ENCODE measurements at places on chromosomes 1 and 21.

DNA sequence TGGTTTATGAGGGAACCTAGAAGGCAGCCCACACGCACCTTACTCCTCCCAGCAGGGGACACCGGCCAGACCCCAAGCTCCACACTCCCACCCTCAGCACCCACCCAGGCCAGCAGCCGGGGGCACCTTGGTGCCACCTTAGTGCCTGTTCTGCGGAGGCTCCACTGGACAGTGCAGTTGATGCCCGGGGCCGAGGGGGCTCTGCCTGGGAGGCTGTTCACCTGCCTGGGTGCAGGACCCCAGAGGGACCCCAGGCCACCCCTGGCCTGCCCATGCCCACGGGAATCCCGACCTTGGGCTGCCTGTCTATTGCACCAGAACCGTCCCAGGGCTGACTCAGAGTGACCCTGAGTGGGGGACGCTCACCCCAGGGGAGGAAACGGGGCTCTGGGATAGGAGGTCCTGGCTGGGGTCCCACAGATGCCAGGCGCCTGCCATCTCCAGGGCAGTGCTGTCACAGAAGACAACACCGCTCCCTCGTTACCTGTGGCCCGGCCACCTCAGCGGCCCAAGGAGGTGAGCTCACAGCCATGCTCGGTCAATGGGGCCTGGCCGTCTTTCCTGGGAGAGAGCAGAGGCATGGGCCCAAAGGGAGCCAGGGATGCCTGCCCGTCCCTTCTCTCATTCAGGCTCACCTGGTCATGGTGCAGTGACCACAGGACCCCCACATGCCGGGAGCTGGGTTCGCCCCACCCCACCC, 696 bp downstream of the SCNN1D start:
- DNase-seq = no peak

DNA sequence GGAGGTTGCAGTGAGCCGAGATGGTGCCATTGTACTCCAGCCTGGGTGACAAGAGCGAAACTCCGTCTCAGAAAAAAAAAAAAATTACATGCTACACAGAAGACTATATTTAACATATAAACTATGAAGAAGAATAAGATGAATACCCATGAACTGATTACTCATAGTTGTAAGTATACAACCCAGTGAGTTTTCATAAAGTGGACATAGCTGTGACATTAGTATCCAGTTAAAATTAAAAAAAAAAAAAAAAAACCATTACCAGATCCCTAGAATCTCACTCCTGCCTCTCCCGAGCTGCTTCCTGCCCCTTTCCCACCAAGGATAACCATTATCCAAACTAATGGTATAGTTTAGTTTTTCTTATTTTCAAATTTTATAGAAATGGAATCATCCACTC, 37.4 kb downstream of the UBE4B start:
- no peak for DNase-seq

GRCh38 chr21:38820471-38821239, 14.9 kb downstream of the ETS2 start:
- no peak for DNase-seq

GRCh38 chr1:158075078-158075477, 81.6 kb downstream of the KIRREL1 start:
- no peak for DNase-seq

GRCh38 chr1:52927212-52928014, at the start of gene SCP2:
Gene SCP2 (plus strand): TSS chr1:52927276. CDS start chr1:52927397, 121 bp downstream.
- DNase-seq = peak; percentile 74

DNA sequence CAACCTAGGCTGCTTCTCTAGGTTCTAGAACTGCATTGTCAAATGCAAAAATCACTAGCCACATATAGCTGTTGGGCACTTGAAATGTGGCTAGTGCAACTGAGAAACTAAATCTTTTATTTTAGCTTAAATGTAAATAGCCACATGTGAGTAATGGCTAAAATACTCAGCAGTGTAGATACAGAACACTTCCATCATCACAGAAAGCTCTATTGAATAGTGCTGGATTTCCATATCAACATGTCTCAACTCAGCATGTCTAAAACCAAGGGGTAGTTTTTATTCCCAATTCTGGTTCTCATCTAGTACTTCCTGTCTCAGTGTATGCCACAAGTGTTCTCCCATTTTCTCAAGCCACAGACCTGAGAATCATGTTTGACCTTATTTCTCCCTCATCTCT, 7.5 kb upstream of the TP53BP2 start:
- no peak for DNase-seq

DNA sequence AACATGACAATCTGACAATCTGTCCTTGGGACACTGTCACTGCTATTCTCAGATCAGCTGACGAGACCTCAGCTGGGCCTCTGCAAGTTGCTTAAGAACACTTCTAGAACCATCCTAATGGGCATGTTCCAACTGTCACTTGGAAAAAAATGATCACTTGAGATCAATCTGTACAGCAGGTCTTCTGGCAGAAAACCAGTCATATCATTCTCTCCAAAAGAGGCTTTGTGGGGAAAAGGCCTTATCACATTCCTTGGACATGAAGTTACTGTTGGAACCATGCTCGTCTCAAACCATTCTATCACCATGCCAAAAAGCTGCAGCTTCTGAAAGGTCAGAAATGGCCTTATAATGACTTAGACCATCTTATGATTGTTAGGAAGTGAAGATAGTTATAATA, 744.2 kb downstream of the USP25 start:
- peak; percentile 32 for DNase-seq

DNA sequence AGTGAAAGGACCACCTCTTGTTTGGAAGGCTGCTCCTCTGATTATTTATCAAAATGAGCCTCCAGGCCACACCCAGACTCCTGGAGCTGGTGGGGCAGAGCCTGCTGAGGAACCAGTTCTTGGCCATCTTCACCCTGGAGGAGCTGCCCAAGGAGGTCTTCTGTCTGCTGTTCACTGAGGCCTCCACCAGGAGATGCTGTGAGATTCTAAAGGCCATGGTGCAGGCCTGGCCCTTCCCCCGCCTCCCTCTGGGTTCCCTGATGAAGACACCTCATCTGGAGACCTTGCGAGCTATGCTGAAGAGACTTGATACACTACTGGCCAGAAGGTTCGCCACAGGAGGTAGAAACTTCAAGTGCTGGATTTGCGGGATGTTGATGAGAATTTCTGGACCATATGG, 61.7 kb upstream of the GJA8 start:
- peak; percentile 9 for DNase-seq

DNA sequence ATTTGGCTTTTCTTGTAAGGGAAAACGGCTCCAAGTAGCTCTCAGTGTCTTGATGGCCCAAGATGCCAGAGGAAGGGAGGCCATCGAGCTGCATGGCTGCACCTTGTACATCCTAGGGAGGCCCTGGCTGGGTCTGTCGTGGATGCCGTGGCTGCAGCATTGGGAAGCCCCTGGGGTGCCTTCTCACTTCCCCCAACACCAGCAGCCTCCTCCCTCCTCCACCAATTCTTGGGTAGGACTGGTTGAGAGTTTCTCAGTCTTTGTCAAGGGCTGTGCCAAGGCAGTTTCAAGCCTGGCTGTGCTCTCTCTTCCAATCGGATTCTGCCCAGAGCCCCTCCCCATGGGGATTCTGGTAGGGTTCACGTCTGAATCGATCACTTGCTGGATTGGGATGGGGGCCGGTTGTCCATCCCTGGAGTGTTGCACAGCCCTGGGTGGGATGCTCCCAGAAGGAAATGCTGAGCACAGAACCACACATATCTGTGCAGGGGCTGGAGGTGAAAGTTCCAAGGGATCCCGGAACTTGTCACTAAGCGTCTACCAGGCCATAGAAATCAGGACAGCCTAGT, 14.0 kb upstream of the SPSB1 start:
- no peak for DNase-seq
